ENCODE measurements at places on chromosomes 4 and X. TPM values are rescaled to one million over a fixed set of nuclear protein-coding genes. Genes with fewer than 3 reads are reported as not detected.

GRCh38 chr4:109406337-109406931 is 27.2 kb upstream of the SEC24B start:
- DNase-seq, result no peak

GRCh38 chrX:28979877-28980276 is 392.6 kb downstream of the IL1RAPL1 start:
- DNase-seq, result no peak

DNA sequence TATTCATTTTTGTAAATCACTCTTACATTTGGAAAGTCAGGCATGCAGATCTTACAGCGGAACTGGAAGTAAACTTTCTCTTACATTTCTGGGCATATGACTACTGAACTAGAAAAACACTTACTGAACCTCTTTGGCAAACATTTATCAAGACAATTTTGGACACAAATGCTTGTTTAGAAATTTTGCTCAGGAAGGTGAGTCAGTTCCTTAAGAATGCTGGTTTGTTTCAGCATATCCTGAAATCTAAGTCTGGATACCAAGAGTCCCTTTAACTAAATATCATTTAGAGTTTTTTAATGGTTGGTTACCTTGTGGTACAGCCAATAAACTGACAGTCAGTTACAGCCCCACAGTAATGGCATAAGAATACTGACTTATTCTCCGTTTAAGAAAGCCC is 15.0 kb downstream of the SHISA3 start:
- no peak for DNase-seq

- no peak for DNase-seq
Observed at GRCh38 chr4:6087669-6088341, 69.6 kb upstream of the C4orf50 start.

- DNase-seq, result no peak
Observed at GRCh38 chr4:88045021-88045420, 37.6 kb downstream of the PKD2 start.

GRCh38 chrX:132063334-132063733 is 40.2 kb downstream of the STK26 start:
- no peak for DNase-seq

SLITRK4 gene
- 0.71 TPM for total RNA-seq

CPZ gene
- total RNA-seq, result 4.9 TPM

SAGE1 gene
- total RNA-seq, result not detected
